Fibroblast of lung (primary cell): ENCODE measurements at places on chromosomes 5 and 9.

DNA sequence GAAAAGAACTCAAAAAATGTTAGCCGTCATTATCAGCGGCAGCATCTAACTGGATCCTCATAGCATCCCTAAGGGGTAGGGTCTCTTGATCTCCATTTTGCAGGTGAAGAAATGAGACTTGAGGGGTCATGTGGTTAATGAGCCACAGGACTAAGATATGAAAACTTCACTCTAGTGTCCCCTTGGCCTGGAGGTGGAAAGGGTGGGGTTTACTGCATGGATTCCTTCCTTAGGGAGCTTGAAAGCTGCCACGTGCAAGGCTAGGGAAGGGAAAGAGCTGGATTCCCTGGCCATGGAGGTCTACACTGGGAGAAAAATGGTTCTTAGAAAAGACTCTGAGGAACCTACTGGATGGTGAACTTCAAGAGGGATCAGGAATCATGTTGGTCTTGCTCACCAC lies 107.9 kb downstream of the SPRY4 start:
- DNase-seq: no peak

DNA sequence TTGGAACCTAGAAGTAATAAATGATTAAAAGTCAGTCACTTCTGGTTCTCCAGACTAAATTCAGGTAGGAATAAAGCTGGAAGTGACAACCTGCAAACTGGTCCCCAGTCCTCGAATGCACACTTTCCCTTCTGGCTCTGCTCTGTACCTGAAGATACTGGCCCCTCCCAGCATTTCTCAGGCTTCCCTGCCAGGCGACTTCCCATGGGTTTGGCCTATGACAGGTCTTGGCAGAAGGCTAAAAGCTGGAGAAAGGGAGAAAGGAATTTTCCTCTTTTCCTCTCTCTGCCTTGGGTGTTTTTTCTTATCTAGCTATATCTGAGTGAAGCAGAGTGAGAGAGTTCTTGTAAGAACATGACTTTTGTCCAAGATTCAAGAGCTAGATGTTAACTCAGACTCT lies 1005.7 kb downstream of the DTWD2 start:
- no peak for DNase-seq

DNA sequence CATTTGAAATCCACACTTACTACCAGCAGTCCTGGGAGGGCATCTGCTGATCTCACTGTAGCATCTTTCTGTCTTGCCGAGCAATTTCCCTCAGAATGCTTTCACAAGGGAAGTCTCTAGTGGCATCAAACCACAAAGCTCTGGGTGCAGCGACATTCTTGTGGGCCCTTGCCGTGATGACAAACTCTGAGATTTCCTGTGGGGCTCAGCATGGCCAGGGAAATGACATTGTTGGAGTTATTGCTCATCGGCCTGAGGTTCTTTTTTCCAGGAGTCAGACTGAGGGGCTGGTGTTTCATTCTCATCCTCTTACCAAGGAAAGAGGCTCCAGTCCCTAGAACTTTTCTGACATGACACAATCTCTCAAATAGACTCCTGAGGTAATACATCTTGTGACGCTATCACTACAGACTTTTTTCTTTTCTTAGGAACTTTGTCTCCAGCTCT lies 51.4 kb downstream of the PFDN1 start:
- peak; percentile 97 for DNase-seq

- peak; percentile 73 for DNase-seq
These were observed 162.6 kb downstream of the CPLANE1 start for GRCh38 chr5:37086466-37087173.

- no peak for DNase-seq
These were observed 190.1 kb downstream of the PARP8 start for GRCh38 chr5:50856401-50857119.

GRCh38 chr5:144139586-144139985 lies 30.9 kb downstream of the YIPF5 start:
- DNase-seq: peak; percentile 40

GRCh38 chr5:66164044-66164790 lies 20.1 kb downstream of the SREK1 start:
- peak; percentile 82 for DNase-seq

GRCh38 chr9:29958469-29958868 lies 2385.2 kb upstream of the C9orf72 start:
- no peak for DNase-seq

DNA sequence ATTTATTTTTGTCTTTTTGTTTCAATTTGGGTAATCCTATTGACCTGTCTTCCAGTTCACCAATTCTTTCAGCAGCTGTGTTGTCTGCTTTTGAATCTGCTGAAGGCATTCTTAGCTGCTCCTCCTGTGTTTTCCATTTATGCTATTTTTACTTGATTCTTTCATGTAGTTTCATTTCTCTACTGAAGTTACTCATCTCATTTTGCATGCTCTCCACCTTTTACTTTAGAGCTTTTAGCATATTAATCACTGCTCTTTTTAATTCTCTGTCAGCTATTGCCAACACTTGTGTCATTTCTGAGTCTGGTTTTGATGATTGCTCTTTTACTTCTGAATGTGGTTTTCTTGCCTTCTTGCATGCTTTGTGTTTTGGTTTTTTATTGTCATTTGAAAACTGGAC lies 496.0 kb upstream of the CLINT1 start:
- no peak for DNase-seq

DNA sequence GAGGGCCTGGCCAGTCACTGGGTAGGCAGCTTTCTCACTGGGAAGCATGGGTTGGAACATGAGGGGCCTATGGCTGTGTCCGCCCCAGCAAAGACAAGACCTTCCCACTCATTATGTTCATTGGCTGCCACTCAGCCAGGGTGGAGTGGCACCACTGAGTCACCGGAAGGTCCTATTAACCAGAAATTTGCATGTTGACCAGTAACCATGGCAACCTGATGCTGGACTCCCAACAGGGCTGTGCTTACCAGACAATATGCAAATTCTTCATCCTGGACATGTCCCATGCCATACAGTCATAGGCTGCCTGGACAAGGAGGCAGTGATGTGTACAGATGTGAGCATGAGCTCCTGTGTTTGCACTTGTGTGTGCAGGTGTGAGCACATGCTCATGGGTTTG lies 66.7 kb downstream of the PSD2 start:
- DNase-seq: peak; percentile 62

GRCh38 chr5:103894882-103895281 lies 332.3 kb upstream of the NUDT12 start:
- peak; percentile 4 for DNase-seq

DNA sequence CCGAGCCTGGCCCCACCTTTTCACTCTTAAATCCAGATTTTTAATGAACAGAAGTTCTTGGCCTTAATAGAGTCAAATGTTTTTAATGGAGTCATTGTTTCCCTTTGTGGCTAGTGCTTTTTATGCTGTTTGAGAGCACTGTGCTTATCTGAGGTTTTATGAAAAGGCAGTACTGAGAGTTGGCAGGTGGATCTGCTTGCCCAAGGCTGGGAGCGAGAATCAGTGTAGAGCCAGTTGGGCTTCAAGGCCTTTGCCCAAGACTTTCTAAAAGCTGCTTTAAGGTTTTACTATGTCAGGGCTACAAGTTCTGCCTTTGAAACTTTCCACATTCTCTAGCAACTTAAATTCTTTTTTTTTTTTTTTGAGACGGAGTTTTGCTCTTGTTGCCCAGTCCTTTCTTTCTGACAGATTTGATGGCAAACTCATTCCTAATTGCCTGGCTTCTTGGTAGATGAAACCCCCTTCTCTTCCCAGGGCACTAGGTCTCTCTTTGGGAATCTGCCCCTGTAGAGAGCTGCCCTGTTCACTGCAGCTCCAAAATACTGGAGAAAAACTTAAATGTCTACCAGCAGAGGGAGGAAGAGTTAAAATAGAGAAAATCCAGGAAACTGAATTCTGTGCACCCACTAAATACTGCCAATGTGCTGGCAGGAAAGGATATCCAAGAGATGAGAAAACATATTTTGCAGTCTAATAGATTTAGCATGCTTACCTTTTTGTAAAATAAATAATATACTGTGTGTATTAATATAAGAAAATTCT lies 36.9 kb upstream of the CDK20 start:
- DNase-seq: peak; percentile 16

DNA sequence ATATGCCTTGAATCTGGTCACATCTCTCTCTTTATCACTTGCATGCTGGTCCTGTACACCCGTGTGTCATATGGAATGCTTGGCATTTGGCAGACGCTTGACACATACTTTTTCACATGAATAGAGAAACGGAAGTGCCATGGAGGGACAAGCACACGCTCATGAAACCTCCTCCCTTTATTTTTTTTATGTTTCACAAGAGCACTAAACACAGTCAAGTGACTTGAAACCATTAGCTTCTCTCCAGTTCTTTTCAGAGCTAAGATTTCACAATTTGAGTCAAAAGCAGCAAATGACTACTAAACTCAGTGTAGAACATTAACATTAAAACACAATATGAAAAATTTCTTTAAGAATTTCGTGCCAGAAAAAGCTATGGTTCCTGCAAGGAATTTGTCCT lies 151.1 kb downstream of the DOCK2 start:
- DNase-seq: peak; percentile 86

- DNase-seq: peak; percentile 38
These were observed 1.3 kb downstream of the NIPBL start for GRCh38 chr5:36877667-36878391.

- peak; percentile 36 for DNase-seq
These were observed 92.0 kb downstream of the SNCAIP start for GRCh38 chr5:122404018-122404417.

DNA sequence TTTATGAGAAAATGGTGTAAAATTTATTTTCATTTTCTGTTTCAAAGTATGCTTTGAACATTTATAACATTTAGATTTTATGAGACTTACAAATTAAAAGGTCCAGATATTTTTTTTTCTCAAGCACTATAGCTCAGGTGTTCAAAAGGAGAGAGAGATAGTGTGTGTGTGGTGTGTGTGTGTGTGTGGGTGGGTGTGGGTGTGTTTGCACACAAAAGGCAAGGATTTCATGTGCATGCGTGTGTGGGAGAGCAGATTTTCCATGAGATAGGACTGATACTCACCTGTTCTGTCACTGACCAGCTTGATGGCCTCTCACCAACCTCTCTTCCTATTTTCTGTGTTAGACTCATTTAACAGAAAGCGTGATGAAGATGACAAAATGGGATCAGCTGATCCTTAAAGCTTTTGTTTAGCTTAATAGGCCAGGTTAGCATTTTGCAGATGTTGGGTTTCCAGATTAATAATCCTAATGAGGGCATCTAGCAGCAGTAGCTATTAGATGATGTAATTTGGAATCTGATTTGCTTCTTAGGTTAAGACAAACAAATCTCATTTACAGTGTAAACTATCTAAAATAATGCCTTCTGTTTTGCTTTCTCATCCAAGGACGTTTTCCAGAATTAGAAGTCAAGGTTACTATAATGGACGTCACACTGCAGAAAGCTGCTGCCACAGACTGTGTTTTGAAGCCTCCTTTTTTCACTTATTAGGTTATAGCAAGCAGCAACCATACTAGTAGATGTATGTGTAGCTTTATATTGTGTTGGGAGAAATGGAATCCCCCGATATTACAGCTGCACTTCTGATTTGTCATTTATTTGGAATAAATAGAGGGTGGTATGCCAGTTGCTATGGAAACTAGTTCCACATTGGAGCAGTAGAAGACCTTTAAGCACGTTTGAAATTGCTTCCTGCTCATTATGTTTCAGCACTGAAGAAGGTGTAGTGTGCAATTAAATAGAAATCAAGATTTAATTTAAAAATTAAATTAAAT lies 355.6 kb downstream of the TAF11L14 start:
- DNase-seq: no peak

DNA sequence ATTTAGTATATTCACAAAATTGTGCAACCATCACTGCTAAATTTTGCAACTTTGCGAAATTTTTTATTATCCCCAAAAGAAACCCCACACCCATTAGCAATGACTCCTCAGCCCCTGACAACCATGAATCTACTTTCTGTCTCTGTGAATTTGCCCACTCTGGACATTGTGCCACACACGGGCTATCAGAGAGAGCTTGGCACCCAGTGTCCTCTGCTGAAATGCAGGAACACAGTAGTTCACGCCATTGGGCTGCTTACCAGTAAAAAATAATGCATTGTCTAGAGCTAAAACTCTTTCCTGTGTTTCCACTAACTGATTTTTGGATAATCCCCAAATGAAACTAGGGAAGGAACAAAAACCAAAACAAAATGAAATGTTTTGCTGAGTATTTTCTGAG lies 60.0 kb downstream of the HRH2 start:
- DNase-seq: no peak

DNA sequence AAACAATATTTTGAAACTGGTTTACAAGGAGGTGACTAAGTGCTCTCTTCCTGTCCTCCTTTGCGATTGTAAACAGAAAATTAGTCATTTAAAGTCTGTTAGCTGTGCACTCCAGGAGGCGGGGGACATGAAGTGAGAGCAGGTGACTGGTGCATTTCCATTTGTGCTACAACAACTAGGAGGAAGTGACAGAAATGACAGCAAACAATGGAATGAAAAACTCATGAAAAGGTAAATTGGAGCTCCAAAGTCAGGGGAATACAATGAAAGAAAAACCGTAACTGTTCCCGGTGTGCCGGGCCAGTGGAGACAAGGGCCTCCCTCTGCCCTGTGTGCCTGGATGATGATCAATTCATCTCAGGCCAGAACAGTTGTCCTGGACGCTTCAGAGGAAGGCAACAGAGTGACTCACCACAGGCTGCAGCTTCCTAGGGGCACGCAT lies 439.9 kb downstream of the GADD45G start:
- DNase-seq: peak; percentile 40
